Hindlimb muscle (tissue), 1 donor: ENCODE measurements at places on chromosomes 12 and 14.

DNA sequence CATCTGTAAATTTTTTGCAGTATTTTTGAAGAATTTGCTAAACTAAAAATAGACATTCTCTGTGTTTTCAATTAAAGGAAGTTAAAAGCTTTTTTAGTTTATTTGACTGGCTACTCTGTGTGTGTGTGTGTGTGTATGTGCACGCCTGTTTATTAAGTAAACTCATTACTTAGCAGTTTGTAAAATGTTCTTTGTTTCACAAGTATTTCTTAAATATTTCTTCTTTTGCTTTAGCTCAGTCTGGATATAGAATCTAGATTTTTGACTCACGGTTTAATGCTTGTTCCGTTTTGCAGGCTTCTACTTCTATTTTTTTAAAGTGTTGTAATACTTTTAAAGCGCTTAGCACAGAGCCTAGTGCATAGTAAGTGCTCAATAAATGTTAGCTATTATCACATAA, 46.5 kb upstream of the KCNMB4 start:
- no peak for DNase-seq

- no peak for DNase-seq
These were observed 49.4 kb downstream of the DPF3 start for GRCh38 chr14:72844524-72844923.

GRCh38 chr12:28814246-28814645, 334.8 kb upstream of the FAR2 start:
- no peak for DNase-seq

- no peak for DNase-seq
These were observed 15.6 kb upstream of the TFCP2 start for GRCh38 chr12:51188359-51189051.

- DNase-seq, result peak; percentile 26
These were observed 790.3 kb downstream of the TMTC2 start for GRCh38 chr12:83476695-83477690.

DNA sequence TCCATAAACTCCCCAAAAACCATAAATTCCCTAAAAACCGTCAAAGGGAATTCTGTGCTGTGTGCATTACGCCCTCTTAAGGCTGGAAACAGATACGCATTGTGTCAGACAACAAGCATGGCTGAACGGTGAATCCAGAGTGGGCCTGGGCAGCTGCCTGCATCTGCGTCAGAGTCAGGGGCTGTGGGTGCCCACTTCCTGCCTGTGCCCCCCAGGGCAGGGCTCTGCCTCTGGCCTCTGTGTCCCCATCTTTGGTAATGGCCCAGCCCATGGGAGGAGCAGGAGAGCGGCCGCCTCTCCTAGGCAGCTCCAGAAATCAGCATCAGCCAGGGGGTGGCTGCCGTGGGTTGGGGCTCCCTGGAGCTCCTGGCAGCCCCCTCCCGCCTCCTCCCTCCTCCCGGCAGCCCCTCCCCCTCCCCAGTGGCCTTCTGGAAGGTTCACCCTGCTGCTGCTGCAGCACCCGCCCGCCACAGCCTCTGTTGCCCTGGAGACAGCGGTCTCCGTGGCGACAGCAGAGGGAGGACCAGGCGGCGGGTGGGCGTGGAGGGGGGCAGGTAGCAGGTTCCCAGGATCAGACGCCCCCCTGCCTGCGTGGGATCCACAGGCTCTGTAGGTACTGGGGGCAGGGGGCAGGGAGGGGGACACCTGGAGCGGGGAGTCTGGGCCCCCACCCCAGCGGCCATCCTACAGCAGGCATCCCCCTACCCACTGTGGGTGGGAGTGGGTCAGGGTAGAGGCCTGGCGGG, 5.9 kb downstream of the MMP17 start:
- no peak for DNase-seq
